ENCODE measurements at places on chromosomes 5 and 9.
A peak's percentile ranks its signal among the peaks of the same experiment; 100 is the strongest.

- no peak for DNase-seq
These were observed 1865.3 kb upstream of the CDH9 start for GRCh38 chr5:28903643-28904042.

DNA sequence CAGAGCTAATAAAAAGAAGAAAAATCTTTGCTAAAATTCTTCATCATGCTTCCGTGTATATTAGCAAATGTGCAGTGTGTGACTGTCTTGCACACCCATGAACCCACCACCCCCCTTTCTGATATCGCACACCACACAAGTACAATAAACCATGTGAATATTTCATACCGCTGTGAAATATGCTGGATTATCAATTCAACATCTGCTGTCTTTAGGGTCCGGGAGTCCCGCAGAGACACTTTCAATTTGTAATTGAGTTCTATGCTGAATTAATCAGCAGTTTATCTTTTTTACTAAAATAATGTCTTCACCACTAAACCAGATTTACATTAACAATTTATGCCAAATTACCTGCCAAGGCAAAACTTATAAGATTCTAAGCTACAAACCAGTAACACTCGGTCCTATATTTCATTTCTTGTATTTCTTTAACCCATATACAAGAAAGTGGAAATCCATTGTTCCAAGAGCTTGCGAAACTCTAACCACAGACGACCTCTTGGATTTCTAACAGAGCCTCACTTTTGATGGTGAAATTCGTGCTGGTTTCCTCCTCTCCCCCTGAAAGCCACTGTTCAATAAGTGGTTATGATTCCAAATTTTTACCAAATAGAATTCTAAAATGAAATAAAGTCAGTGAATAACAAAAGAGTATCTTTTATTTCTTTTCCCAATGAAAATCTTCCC, 44.2 kb downstream of the PSMB7 start:
- no peak for DNase-seq

DNA sequence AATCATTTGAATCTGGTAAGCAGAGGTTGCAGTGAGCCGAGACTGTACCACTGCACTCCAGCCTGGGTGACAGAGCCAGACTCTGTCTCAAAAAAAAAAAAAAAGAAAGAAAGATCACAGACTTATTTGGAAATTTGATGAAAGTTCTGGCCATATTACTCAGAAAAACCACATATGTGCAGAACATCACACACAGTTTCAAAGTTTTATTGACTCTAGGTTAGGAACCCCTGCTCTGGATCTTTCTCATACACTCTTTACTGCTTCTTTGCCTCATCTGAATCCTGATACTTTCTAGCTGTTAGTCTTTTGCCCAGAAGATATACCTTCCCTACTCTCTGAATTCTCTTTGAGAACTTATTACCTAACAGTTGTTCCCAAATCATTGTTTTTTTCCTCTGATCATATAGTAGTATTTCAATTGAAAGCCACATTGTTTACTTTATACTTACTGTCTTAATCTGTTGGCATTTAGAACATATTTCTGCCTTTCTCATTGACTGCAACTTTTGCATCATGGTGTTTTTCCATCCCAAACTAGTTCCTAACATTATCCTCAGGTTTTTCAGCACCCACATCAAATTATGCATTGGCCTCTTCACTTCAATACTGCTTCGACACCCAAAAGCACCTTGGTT, 68.7 kb downstream of the LNPEP start:
- no peak for DNase-seq

GRCh38 chr9:131013015-131013755, 4.2 kb downstream of the LAMC3 start:
- no peak for DNase-seq

GRCh38 chr5:20347334-20347733, 359.3 kb upstream of the CDH18 start:
- DNase-seq = no peak

GRCh38 chr5:158014372-158014771, 155.4 kb upstream of the CLINT1 start:
- DNase-seq = no peak

GRCh38 chr9:136219276-136219675, 14.3 kb upstream of the LHX3 start:
- no peak for DNase-seq

GRCh38 chr5:128487041-128487440, 51.0 kb downstream of the FBN2 start:
- no peak for DNase-seq

DNA sequence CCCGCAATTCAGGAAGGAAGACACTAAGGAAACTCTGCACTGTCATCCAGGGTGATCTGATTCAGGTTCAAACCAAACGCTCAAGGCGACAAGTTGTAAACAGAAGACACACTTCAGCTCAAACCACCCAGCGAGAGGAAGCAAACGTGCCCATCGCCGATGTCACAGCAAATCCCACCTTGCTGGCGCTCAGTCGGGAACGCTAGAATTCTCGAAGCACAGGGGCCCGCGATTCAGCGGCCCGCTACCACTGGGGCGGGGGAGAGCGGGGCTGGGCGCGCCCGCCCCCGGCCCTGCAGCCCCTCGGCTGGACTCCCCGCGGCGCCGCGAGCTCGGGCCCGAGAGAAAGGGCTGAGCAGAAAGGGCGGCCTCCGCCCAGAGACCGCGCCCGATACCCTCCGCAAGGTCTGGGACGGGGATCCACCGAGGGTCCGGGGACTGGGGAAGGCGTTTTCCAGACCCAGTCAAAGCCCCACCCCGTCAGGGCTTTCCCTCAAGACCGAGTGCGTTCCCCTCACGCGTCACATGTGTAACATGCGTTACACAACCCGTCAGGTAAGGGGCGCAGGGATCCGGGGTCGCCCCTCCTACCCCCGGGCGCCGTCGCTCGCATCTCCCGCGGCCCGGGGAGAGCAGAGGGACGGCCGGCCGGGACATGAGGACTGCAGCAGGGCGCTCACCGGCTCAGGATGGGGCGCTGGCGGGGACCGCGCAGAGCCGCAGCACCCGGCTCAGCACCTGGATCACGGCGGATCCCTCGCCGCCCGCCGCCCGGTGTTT, 469 bp downstream of the AGTPBP1 start:
- DNase-seq = peak; percentile 27

GRCh38 chr5:34475249-34475966, 180.7 kb upstream of the RAI14 start:
- DNase-seq = no peak

GRCh38 chr9:109907400-109907799, 127.4 kb downstream of the PALM2AKAP2 start:
- no peak for DNase-seq

DNA sequence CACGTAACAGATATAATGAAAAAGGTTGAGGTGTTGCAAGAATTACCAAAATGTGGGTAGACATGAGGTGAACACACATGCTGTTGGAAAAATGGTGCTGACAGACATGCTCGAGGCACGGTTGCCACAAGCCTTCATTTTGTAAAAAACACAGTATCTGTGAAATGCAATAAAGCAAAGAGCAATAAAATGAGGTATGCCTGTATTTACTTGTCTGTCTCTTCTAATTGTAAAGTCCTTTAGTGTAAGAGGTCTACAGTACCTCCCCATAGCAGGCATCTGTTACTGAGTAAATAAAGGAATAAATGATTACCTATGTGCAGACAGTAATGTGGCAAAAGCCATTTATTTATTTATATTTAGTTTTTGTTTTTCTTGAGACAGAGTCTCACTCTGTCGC, 3.0 kb upstream of the CAST start:
- DNase-seq = no peak

- no peak for DNase-seq
These were observed 262.7 kb downstream of the CHSY3 start for GRCh38 chr5:130166839-130167490.

DNA sequence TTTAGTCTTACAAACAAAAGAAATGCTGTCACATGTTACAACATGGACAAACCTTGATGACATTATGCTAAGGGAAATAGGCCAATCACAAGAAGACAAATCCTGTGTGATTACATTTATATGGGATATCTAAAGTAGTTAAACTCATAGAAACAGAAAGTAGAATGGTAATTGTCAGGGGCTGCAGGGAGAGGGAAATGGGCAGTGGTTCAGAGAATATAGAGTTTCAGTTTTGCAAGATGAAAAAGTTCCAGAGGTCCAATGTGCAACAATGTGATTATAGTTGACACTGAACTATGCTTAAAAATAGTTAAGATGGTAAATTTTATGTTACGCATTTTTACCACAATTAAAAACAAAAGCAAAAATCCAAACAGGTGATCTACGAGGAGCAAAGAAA, 265.5 kb downstream of the NDUFS4 start:
- no peak for DNase-seq

- no peak for DNase-seq
These were observed 346.5 kb downstream of the SPOCK1 start for GRCh38 chr5:137152616-137153015.
